Activated T-cell treated with anti-CD3 and anti-CD28 coated beads for 48 hours (primary cell): ENCODE measurements at places on chromosomes 1 and 21.

DNA sequence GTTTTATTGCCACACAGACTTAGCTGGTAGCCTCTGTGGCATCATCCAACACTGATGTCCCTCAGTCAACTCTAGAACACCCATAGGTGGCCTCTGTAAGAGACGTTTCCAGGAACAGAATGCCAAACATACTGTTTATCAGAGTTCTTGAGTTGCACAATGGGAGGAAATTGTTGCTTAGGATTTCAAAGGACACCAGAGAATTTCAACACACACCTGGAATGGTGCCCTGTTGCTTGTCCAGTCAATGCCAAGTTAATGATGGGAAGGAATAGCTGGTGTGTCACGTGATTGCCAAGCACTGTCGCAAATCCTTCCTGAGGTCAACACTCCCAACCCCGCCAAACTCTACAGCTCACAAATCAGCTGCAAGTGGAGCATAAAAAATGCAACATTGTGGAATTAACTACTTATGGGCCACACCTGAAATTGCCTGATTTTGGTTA, 28.6 kb upstream of the DUSP23 start:
- DNase-seq = no peak

DNA sequence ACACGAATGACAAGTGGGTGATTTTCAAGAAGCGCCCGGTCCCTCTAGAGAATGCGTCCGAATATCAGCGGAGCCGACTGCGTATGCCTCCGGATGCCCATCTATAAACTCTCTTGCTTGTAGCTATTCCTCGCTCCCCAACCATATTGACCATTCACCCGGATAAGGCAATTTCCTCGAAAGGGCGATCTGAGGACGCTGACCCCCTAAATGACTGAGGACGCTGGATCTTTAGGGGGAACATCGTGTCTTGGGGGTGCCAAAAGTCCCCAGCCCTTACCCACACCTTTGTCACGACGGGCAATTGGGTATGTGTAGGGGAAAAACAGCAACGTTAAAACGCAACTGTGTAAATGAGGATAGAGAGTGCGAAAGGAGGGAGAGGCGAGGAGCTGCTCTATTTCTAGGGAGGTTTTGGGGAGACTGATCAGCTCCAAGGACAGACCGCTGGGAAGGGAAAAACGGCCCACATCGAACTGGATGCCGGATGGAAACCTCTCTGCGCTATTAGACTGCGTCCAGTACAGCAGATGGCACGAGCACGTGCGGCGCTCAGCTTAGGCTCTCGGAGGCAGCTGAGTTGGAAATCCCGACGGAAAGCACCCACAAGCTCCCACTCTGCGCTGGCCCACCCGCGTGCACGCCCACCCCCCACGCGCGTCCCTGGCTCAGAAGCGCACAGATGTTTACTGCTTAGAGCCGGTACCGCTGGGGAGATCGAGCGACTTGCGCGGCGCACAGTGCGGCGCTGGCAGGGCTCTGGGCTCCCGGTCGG, 2.9 kb upstream of the PRRX1 start:
- no peak for DNase-seq

GRCh38 chr1:154485910-154486496, 16.0 kb upstream of the TDRD10 start:
- DNase-seq = no peak

DNA sequence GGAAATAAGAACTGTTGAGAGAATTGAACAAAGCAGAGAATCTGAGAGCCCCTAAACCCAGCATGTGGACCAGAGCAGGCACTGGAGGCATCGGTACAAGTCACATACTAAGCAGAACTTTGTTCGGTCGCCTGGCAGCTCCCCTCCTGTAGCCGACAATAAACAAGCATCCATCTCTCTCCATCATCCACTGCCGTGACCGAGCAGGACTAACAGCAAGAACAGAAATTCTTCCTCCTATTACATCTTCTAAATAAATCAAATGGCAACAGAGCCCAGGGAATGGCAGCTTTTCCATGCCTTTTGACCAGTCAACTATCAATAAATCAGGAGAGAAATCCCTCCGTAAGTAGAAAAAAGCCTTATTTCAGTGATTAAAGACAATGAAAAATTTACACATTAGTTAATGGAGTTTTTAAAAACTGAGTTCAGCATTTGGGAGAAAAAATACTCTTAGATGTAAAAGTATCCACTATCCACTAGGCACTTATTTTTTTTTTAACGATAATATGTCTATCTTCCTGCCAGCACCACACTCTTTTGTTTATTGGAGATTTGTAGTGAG, 36.5 kb downstream of the PTPN14 start:
- DNase-seq = no peak

DNA sequence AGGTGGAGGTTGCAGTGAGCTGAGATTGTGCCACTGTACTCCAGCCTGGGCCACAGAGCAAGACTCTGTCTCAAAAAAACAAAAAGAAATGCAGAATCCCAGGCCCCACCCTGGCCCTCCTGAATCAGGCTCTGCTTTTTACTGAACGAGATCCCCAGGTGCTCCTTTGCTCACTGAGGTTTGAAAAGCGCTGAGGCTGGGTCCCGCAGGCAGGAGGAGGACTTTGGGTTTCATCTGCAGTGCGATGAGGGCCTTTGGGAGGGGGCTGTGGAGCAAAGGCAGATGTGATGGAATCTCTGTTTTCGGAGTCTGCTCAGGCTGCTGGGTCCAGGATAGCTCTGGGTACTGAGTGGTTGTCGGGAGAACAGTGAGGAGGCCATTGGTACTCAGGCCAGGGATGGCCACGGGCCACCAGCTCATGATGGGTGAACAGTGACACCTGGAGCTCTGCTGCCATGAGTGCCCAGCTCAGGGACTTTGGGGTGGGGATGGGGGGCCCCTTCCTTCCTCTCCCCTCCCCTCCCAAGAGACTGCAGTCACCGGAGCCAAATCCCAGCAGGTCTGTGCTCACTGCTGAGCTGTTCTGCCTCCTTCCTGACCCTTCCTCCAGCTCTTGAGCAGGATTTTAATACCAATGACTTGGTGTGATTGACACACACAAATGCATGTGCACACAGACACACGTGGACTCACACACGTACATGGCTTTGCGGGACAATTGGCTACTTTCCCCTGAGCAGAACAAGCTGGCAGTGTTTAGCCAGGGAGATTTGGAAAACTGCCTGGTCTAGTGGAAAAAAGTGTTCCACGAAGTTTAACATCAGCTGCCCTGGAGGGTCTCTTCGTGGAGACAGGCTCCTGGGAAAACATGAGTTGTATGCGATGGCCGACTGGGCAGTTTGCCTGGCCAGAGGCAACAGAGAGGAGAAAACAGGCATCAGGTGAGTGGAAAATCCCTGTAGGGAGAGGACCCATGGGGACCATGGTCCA, 3.6 kb upstream of the DHRS3 start:
- no peak for DNase-seq

- no peak for DNase-seq
These were observed 260.3 kb upstream of the PLD5 start for GRCh38 chr1:242784807-242785206.

DNA sequence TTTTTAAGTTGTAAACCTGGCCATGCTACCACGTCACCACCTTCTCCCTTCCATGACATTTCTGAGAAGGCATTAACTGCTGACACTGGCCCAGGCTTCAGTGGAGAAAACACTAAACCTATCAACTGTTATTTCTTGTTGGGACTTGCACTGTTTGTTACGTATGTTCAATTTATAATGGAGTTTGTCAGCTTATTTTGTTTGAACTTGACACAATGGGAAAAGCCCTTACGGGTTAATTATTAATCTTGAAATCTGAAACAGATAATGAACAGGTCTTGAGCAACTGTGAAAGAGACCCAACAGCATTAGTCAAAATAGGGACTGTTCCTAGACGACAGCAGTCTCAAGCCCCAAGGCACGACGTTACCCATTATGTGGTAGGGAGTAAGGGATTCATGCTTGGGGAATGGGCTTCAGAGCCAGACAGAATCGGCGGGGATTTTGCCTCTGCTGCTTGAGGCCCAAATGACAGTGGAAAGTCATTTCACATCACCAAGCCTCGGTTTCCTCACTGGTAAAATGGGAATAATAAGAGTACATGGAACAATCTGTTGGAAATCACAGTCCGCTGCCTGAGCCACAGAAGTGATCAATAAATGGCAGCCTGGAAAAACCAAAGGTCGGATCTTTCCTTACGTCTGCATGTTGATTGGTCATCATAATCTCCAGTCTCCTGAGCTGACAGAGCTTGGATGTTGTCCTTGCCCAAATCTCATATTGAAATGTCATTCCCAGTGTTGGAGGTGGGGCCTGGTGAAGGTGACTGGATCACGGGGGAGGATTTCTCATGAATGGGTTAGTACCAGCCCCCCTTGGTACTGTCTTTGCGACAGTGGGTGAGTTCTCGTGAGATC, 44.5 kb downstream of the TIAM1 start:
- no peak for DNase-seq

DNA sequence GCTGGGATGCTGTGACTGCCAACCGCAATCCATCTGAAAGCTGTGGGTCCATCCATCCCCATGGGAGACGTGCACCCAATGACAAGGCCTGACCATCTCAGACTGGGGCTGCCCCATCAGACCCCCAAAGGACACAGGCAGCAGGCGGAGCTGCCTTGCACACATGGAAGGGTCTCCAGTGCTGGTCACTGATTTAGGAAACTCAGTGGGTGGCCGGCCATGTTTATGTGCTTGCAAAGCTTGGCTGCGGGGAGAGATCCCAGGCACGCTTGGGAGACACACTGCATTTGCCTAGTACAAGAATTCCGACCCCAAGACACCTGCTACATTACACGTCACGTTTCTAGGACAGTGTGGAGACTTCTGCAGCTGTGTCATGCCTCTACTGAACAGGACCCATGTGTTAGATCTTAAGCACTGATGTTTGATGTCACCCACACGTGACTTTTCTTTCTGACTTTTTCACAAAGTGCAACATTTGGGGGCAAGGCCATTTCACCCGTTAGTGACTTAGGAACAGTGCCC, 181.4 kb downstream of the CLIC6 start:
- DNase-seq = no peak

GRCh38 chr1:15095496-15095875, 58.1 kb upstream of the TMEM51 start:
- no peak for DNase-seq

DNA sequence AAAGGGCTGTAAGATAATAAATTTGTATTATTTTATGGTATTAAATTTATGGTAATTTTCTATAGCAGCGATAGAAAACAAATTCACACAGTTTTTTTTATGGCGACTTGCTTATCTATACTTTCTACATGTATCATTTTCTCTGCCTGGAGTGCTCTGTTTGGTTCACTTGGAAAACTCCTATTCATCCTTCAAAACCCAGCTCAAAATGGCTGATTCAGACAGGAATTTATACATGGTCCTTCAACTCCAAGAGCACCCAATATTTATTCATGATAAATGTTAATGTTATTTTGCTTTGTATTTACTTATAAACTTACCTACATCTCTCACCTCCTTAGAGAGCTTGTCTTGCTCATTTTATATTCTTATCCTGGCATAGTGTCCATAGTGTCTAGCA, 55.6 kb upstream of the SSX2IP start:
- DNase-seq = no peak

DNA sequence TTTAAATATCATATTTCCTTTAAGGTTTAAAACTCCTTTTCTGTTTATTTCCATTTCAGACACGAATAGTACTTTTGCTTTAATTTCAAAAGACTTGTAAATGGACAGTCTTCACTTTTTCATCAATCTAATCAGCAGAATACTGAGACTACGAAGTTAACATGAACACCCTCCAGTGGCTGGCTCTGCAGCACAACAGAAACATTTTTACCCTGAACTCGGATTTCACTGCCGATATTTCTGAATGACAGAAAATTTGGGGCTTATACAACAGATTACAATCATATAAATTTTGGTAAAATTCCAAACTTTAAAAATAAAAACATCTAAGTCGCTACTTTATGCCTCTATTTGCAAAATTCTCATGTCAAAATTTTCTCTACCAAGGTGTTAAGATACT, 86.2 kb downstream of the AKT3 start:
- DNase-seq = no peak

DNA sequence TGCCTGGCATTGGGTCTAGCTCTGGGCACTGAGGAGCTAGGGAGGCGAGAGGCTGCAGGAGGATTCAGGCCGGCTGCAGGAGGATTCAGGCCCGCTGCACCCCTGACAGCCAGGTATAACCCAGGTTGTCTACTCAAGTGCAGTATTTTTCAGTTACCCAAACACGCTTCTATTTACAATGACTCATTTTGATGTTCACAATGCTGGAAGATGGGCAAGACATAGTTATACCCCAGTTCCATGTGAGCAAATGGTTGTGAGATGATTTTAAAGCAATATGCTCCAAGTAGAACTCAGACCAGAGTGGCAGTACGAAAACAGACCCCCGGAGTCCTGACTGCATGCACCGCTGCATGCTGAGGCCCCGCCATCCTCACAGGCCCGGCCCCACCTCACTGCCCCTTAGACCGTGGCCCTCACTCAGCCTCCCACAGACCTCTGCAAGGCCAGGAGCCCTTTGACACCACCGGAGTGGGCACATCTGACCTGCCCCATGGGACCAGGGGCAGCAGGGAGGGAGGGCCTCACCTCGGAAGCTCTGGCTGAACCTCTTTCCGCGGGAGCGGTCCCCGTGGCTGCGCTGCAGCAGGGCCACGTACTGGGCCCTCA, 553 bp downstream of the LEFTY1 start:
- DNase-seq = no peak

GRCh38 chr21:41970751-41971653, 17.2 kb upstream of the C2CD2 start:
- no peak for DNase-seq

- no peak for DNase-seq
These were observed 1.1 kb downstream of the TNFRSF4 start for GRCh38 chr1:1212780-1213344.

DNA sequence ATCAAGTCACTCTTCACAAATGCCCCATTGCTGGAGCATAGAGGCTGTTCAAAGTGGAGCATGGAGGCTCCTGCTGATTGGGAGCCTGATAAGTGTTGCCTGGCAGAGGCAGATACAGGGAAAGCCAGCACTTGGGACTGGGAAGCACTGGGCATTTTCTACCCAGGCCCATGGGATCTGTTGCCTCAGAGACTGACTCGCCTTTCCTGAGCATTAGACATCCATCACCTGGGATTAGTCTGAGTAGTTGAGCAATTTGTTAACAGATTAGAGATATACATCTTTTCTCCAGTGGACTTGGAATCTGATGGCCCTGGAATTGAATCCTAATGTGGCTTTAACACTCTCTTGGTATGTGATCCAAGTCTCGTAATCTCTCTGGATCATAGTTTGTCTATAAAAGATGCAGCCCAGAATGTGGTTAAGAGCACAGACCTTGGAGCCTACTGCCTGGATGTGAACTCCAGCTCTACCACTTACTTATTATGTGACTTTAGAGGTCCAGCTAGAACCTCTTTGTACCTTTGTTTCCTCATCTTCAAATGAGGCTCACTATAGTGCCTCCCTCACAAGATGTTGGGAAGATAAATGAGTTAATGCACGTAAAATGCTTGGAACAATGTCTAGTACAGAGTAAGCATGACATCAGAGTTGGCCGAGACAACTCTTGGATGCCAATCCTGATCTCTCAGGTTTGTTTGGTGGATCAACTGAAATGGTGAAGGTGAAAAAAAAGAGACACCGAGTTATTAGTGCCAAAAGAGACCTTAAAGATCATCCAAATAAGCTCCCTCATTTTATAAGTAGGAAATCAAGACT, 38.3 kb upstream of the NRDC start:
- DNase-seq = no peak
